NCI-H187 treated with DMSO at 0.1 percent for 48 hours (cell line): ENCODE measurements at places on chromosomes 12 and 14.

DNA sequence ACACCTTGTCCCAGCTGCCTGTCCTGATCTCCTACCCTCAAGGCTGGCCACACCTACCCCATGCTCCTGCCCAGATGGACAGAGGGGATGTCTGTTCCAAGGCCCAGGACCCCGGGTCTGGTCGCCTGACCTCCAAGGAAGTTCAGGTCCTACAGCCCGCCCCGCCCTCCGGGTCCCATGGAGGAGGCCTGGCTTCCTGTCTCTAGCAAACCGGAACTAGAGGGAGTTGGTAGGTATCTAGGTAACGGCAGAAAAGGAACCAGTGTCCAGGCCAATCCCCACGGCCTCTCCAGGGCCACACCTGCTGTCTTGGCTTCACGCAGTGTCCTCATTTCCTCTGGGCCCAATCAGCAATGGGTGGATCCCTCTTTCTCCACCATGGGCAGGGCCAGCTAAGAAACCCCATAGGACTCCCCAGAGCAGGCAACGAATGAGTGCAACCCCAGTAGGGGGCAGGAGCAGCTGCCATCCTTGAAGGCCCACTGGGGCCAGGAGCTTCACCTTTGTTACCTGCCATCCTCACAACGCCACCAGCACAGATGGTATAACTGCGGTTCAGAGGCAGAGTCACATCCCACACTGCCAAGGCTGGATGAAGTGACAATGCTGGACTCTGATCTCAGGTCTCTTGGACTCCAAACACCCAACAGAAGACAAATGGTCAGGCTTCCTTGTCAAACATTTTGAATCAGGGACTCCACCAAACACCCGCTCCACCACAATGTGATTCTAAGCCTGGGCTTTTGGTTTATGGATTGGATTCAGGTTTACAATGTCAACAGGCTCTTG, 25.1 kb upstream of the RPLP0 start:
- no peak for DNase-seq

- no peak for DNase-seq
Measured at GRCh38 chr12:122126713-122127597, 47.1 kb downstream of the IL31 start.

GRCh38 chr14:71770431-71770830, 161.8 kb upstream of the RGS6 start:
- DNase-seq: no peak

GRCh38 chr12:86950444-86950843, 694.3 kb upstream of the MGAT4C start:
- DNase-seq: peak; percentile 36

GRCh38 chr12:125166041-125166440, 100.8 kb downstream of the AACS start:
- no peak for DNase-seq

GRCh38 chr12:46468160-46468559, 95.6 kb upstream of the SLC38A2 start:
- no peak for DNase-seq

DNA sequence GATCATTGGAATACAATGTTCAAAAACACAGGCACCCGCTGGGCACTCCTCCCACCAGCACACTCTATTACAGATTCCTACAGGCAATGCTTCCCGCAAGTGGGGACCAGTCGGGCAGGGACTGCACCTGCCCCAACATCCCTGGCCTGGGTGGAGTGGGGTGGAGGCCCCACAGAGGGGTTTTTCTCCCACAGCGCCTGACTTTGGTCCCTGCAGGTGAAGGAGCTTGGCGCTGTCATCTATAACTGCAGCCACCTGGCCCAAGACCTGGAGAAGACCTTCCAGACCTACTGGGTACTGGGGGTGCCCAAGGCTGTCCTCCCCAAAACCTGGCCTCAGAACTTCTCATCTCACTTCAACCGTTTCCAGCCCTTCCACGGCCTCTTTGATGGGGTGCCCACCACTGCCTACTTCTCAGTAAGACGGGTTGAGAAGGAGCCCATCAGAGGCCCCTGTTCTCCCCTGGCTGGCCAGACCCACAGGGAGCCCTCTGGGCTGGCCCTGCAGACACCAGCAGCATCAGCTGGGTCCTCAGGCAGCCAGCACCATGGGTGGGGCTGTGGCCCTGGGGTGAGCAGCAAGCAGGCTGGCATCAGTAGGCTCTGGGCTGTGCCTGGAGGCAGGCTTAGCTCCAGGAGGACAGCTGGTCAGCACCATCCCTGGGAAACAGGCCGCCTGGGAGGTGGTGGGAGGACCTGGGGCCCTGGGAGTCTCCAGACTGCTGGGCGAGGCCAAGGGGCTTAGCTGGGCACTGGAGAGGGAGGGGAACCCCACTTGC, 6.0 kb downstream of the PLD4 start:
- no peak for DNase-seq

- DNase-seq: no peak
Measured at GRCh38 chr14:81384900-81385299, 15.2 kb downstream of the STON2 start.

GRCh38 chr12:92421701-92422100, 276.1 kb upstream of the BTG1 start:
- DNase-seq: no peak

DNA sequence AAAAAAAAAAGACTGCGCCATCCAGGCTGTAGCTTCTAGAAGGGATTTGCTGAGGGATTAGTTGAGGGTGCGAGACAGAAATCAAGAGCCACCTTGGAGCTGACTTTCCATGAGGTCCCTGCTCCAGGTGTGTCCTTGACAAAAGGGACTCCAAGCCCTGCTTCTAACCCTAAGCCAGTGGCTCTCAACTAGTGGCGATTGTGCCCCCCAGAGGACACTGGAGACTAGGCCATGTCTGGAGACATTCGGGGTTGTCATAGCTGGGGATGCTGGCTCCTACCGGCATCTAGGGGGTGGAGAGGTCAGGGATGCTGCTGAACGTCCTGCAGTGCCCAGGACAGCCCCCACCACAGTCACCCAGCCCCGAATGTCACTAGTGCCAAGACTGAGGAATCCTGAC, 40.6 kb downstream of the SPRING1 start:
- no peak for DNase-seq

DNA sequence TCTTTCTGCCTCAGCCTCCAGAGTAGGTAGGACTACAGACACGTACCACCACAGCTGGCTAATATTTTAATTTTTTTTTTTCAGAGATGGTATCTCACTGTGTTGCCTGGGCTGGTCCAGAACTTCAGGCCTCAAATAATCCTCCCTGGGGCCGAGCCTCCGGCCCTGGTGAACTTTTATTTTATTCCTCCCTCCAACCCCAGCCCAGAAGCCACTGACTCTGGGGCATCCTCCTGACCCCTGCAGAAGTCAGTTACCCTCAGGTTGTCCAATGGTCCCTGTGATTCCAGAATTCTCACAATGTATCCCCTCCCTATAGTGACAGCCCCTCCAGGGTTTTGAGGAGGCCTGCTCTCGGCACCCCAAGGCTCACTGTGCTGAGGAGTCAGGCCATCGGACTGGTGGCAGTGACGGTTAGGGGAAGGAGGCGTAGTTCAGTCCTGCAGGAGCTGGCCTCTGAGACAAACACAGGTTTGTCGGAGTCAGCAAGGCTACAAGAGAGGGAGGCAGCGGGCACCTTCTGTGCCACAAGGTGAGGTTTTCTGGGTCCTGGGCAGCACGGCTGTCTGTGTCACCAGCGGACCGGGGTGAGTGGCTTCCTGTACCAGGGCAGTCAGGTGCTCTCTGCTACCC, 19.4 kb upstream of the FIGNL2 start:
- no peak for DNase-seq

DNA sequence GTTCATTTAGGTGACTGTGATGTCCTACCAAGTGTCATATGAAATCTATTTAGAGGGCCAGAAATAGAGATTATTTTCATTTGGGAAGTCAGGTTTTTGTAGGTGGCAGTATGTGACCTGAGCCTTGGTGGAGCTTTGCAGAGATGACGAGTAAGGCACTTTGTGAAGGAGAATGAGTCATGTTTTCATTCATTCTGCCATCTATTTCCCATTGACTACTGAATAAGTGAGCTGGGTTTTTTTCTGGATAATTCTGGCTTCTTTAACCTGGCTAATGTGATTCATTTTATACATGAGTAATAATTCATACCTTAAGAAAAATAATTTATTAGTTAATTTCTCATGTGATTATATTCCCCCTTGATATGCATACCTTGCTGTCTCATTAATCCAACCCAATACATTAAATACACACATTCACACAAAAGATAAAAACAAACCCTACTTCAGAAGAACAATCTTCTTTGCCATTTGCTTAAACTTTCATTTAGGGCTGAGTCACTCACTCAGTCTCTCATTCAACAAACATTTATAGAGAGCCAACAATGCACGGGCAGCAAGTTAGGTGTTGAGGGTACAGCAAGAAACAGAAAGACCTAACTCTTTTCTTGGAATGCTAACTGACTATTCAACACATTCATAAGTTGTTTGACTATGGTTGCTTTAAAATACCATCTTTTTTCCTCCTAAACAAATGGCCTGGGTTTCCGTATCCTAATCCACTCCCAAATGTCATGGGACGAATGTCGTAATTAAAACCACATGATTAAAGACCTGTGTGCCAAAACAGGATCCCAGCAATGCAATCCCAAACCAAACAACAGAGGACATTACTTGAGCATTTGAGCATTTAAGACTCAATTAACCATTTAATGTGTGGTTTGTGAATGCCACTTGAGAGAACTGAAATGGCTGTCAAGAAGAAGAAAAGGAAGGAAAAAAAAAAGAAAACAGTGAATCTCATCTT, 78.0 kb downstream of the KITLG start:
- no peak for DNase-seq

DNA sequence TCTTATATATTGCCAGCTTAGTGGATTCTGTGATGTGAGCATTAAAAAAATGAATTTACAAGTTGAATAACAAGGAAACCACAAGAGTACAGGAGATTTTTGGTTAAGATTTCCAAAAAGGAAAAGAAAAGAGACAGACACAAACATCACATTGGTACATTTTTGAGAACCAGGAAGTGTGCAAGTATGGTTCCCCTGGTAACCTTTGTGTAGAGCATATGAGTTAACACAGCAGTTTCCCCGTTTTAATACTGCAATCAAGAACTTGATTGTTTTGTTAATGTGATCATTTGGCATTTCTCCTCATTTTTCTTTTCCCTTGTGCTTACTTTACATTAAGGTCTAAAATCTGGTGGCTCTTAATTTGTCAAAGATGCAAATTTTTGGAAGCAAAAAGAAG, 490.4 kb upstream of the ATP2B1 start:
- DNase-seq: no peak

GRCh38 chr12:76450690-76451089, 102.5 kb upstream of the BBS10 start:
- DNase-seq: no peak

- no peak for DNase-seq
Measured at GRCh38 chr12:1800401-1801302, 19.7 kb upstream of the LRTM2 start.

GRCh38 chr12:90682398-90682797, 272.6 kb downstream of the CCER1 start:
- DNase-seq: no peak

DNA sequence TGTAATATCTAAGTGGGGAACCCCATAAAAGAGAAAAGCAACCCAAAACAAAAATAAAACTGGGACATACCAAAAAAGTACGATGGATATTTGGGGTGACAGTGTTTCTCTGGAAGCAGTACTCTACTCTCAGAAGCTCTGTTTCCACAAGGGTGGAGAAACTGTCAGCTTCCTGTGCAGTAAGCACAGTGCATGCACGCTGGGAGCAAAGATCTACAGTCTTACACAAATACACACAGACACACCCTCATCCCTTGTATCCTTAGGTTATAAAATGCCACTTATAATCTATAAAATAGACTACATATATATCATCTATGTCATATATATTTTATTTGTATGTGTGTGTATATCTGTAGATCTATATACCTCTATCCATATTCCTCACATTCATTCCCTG, 225.8 kb upstream of the SOX5 start:
- DNase-seq: no peak

DNA sequence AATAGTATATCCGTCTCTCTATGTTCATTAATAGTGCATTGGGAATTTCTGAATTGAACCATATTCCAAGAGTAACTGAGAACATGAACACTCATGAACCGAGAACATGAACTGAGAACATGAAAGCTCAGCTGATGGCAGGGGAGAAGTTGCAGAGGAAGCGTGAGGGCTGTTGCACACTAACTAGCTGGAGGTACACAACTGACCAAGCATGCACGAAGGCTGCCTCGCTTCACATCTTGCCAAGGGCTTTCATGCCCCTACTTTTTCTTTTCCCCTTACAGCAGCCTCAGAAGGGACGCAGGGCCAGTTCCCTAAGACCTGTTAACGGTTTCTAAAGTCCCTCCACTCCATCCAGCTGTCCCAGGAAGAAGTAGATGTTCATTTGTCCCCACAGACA, 4.3 kb downstream of the RNASE1 start:
- DNase-seq: no peak

GRCh38 chr12:74988156-74988555, 221.5 kb downstream of the KCNC2 start:
- no peak for DNase-seq

DNA sequence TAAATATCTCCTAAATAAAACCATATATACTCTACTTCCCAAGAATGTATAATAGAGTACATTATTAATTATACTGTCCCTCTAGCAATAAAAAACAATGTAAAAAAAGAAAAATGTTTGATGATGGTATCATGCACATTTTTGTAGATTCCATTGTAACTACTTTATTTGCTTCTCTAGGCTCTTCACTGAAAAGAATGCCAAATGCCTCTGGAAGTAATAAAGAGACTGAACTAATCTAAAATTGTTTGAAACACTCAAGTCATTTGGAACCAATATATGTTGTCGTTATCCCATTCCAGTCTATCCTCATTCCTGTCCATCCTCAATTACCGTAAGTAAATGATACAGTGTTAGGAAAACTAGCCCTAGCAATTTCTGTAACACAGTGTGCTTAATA, 233.6 kb downstream of the C12orf50 start:
- DNase-seq: no peak

GRCh38 chr14:44995770-44996294, 33.8 kb downstream of the TOGARAM1 start:
- no peak for DNase-seq

- no peak for DNase-seq
Measured at GRCh38 chr12:2334689-2335088, 281.9 kb downstream of the CACNA1C start.

DNA sequence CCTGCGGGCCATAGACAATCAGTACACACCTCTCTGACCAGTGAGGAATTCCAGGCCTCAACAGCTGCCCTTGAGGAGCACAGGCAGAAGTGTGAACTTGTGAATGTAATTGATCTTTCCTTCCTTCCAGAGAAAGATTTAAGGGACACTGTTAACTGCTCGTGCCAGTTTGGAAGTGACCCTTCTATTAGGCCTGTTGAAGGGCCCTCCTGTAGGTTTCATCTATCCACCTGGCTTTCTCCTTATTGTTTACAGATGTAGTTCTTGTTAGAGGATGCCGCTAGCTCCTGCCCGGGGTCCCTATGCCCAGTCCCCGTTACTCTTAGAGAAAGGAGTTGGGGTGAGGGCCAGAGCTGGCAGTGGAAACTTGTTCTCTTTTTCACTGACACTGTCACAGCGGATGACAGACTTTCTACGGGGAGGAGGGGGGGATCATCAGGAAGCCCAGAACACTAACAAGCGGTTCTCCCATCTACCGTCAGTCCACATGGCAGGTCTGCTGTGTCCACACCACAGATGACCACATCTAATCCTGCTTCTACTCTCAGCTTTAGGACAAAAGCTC, 42.6 kb downstream of the SH2B3 start:
- no peak for DNase-seq

- DNase-seq: no peak
Measured at GRCh38 chr14:49527221-49527620, 59.0 kb downstream of the RPS29 start.
